Stimulated activated CD8-positive, alpha-beta memory T cell treated with anti-CD3 and anti-CD28 coated beads, Interleukin-2, amount 100 ng/mL, for 1 hour (primary cell): ENCODE measurements at places on chromosomes 3 and 15.

GRCh38 chr3:140216249-140216648 lies 281.3 kb downstream of the CLSTN2 start:
- no peak for DNase-seq

DNA sequence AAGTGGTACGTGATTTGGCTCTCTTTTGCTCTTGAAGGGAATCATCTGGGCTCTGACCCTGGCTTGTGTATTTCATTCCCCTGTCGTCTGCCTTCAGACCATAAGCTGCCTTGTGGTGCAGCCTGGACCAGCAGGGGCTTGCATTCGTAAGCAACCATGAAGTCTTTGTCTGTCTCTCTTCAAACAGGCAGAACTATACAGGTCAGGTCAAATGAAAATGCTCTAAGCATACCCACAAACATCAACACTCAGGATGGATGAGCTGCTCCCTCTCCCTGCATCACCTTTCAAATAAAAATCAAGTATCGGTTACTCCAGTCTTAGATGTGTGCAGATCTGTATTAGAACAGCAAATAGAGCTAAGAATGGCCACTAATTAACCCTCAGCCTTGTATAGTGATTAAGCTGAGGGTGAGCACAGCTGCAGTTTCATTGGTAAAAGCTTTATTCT lies 268.6 kb upstream of the UBE2E1 start:
- DNase-seq: no peak

GRCh38 chr3:16374047-16374934 lies 109.3 kb downstream of the OXNAD1 start:
- DNase-seq: no peak

- DNase-seq: no peak
Measured at GRCh38 chr3:4996771-4997291, 17.6 kb downstream of the BHLHE40 start.

GRCh38 chr15:62844564-62845240 lies 197.8 kb upstream of the TPM1 start:
- no peak for DNase-seq
